ENCODE measurements at places on chromosomes 3 and 15. TPM values are rescaled to one million over a fixed set of nuclear protein-coding genes. Genes with fewer than 3 reads are reported as not detected.

DNA sequence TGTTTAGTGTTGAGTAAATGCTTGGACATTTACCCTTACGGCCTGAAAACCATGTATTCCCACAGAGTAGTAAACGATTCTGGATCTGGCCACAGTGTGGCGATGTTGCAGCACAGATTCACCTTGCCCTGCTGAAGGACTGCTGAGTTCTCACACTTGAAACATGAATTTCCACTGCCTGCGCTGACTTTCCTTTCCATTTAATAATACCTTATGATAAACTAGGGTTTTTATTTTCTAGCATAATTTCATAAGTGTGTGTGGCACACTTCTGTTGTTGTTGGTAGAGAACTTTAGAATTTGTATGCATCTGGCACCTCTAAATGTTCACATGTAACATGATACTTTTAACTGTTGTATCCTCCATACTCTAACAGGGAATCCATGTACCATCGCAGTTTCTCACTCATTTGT lies 53.9 kb downstream of the C3orf38 start:
- peak; percentile 72 for DNase-seq

DNA sequence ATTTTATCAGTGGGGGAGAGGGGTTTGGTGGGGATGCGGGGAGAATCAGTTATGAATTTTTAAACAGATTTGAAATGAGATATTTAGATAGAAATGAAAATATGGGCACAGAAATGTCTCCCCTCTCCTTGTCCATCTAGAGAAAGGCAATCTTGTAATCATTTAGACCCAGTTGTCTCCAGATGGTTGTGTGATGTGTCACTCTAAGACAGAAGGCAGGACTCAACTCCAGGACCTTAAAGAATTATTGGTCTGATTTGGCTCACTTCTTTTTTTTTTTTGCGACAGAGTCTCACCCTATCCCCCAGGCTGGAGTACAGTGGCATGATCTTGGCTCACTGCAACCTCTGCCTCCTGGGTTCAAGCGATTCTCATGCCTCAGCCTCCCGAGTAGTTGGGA lies 77.2 kb downstream of the EOMES start:
- DNase-seq: no peak

- peak; percentile 13 for DNase-seq
Measured at GRCh38 chr3:1056744-1057143, 36.1 kb upstream of the CNTN6 start.

The C2CD4A gene
- 2.9 TPM for total RNA-seq

- DNase-seq: no peak
Measured at GRCh38 chr15:101625184-101625583, 27.0 kb downstream of the TM2D3 start.

The MORC1 gene
- not detected for total RNA-seq

- DNase-seq: no peak
Measured at GRCh38 chr3:71101014-71101413, 482.5 kb downstream of the FOXP1 start.

The C3orf20 gene
- not detected for total RNA-seq

GRCh38 chr3:23889386-23889785 lies 27.4 kb downstream of the NKIRAS1 start:
- DNase-seq: no peak

DNA sequence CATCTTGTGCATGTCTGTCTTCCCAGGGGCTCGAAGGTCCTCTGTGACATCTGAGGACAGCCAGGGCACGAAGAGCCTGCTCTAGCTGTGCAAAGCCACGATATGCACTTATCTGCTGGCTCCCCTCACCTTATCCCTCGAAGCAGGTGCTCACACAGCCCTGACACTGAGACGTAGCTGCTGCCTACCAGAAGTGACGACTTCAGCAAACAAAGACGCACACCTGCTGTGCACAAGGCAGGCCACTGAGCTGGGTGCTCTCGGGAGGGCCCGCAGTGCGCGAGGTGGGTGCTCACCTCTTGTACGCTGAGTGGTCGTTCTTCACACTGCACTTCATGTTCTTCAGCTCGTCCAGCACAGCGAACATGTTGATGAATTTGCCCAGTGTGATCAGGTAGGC lies 37.3 kb downstream of the CYFIP1 start:
- no peak for DNase-seq

DNA sequence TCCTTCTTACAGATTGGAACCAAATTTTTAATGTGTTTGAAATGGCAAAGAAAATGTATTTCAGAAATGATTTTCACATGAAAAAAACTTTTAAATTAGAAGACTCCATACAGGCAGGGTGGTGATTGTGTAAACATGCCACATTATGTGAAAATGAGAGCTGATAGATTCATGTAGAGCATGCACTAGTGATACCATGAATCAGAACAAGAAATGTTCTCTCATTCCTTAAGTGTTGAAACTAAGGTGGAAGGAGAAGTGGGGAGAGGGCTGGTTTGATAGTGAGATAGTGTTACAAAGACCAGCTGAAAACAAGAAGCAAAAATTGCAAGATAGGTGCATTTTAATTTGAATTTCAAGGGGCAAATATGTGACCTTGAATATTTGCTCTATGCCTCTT lies 100.3 kb downstream of the CCNL1 start:
- DNase-seq: no peak

GRCh38 chr3:133127381-133127780 lies 89.2 kb downstream of the TMEM108 start:
- DNase-seq: no peak

The GOLGA6B gene
- not detected for total RNA-seq

The VIPR1 gene
- total RNA-seq: 10.1 TPM

The P3H2 gene
- 29.0 TPM for total RNA-seq

The CCR8 gene
- not detected for total RNA-seq

GRCh38 chr3:31509147-31509728 lies 23.5 kb upstream of the STT3B start:
- no peak for DNase-seq

The TMEM40 gene
- total RNA-seq: not detected

The AGBL1 gene
- 0.18 TPM for total RNA-seq

DNA sequence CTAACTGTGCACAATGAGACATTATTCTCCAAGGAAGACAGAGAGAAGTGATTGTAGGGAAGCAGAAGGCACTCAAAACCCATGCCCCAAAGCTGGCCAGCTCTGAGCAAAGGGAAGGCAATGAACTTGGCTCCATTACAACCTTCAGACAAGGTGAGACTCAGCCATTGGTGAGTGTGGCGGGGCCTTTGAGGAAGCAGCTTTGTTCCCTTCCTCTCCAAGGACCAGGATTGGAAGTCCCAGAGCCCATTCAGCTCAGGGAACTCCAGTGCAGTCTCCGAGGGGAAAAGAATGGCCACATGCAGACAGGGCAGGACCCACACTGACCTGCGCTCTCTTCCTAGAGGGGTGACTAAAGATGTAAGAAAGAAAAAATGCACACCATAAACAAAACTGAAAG lies 23.1 kb downstream of the HEG1 start:
- no peak for DNase-seq

The CTNNB1 gene
- 658 TPM for total RNA-seq

The SH2D7 gene
- total RNA-seq: 0.29 TPM

- no peak for DNase-seq
Measured at GRCh38 chr3:172307141-172307560, 141.1 kb downstream of the GHSR start.

- DNase-seq: no peak
Measured at GRCh38 chr3:77158730-77159581, 119.1 kb downstream of the ROBO2 start.

DNA sequence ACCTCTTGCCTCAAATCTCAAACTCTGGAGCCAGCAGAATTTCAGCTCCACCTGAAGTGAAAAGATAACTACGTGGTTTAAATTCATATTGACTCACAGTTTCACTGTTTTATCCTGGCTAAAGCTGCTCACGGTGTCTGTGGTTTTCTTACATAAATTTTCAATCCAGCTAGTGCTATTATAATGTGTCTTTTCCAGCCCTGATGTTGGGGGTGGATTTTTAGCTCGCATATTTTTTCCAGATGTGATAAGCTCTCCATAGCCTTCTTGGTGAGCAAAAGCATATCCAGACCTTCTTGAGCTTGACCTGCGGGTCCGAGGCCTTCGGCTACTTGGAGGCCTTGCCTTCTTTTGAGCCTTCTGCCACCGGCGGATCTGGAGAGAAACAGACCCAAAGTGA lies 239.3 kb downstream of the DTWD1 start:
- DNase-seq: peak; percentile 25

DNA sequence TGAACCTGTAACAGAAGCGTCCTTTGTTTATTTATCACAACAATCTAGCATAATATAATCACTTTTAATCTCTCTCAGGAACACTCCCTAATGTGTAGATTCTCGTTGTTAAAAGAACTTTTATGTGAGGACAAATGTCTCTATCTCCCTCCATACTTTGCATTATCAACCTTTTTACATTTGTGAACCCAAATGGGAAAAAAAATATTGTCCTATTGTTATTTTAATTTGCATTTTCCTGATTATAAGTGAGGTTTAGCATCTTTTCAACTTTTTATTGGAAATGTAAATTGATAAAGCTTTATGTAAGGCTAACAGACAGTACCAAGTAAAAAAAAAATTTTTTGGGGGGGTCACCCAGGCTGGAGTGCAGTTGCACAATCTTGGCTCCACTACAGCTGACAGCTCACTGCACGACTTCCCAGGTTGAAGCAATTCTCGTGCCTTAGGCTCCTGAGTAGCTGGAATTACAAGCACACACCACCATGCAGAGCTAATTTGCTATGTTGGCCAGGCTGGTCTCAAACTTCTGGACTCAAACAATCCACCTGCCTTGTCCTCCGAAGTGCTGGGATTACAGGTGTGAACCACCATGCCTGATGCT lies 33.0 kb upstream of the DENND4A start:
- no peak for DNase-seq

The MYH15 gene
- not detected for total RNA-seq

The NEIL1 gene
- total RNA-seq: 111 TPM

- DNase-seq: no peak
Measured at GRCh38 chr3:171986176-171986575, 53.2 kb upstream of the FNDC3B start.

DNA sequence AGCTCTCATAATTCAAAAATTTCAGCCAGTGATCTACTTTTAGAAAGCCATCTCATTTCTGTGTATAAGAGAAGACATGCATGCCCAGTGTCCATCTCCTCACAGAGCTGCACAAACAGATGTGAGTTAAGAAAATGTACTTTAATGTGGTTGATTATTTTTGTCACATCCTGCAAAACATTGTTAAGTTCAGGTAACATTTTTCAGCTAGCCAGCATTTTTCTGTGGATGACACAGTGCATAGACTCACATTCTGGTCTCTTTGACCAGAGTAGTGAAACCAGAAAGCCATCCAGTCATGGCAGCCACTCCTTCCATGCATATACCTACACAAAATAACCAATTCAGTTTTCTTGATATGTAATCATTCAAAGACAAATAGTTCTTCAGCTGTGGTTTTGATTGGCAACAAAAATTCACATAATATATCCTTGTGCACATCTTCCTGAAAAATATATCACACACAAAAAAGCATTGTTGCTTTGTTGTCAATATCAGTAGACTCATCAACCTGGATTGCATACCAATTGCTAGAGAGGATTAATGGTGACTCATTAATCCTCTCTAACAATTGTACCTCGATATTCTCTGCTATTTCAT lies 2.1 kb upstream of the PLSCR1 start:
- DNase-seq: no peak

- DNase-seq: no peak
Measured at GRCh38 chr3:187900993-187901755, 155.9 kb upstream of the BCL6 start.

The GOLGA6C gene
- not detected for total RNA-seq

- DNase-seq: no peak
Measured at GRCh38 chr3:147385059-147386012, 21.0 kb downstream of the ZIC4 start.

DNA sequence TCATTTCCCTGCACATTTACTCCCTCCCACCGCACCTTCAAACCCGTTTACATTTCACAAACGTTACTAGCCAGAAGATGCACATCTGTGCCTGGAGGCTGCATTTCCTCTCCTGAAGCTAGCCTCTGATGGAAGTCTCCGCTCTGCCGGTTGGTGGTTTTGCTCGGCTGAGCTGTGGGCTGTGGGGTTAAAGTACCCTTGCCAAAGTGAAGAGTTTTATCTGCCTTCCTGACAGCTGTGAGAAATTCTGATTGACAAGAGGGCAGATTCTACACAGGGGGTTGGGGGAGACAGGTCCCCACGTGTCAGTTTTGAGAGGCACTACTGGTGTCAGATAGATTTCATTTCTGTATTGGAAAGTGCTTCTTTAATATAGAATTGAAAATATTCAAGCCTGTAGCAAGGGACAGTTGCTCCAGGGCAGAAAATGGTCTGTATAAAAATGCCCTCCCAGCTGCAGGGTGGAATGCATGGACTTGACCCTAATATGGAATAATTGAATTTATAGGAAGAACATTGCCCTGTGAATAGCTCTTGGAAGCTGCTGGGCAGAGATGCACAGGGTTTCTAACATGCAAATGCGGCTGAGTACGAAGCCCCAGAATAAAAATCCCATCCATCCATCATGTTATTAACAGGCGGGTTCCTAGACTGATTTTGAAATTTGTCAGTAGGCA lies 201.1 kb upstream of the RGMA start:
- no peak for DNase-seq

The MDFIC2 gene
- not detected for total RNA-seq

All from stomach (tissue), 19 donors.